ENCODE measurements at places on chromosomes 6 and 20. TPM values are rescaled to one million over a fixed set of nuclear protein-coding genes. Genes with fewer than 3 reads are reported as not detected.

DNA sequence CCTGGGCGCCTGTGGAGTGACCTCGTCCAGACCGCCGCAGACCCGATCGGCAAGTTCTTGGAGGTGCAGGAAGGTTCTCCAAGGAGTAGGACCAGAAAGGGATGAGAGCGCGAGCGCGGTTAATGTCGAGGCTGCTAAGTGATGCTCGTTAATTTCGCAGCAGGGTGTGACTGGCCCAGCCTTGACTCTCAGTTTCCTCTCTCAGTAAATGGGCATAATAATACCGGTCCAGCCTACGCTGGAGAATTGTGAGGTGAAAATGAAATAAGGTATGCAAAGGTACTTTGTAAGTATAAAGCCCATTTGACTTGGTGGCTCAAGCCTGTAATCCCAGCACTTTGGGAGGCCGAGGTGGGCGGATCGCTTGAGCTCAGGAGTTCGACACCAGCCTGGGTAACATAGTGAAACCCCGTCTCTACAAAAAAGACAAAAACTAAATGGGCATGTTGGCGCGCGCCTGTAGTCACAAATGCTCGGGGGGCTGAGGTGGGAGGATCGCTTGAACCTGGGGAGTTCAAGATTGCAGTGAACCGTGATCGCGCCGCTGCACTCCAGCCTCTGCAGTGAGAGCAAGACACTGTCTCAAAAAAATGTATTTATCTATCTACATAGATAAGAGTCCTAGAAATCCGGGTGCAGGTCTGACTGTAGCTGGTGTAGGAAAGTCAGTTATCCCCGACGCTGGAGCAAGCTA, 634 bp upstream of the BTBD9 start:
- DNase-seq = no peak

DNA sequence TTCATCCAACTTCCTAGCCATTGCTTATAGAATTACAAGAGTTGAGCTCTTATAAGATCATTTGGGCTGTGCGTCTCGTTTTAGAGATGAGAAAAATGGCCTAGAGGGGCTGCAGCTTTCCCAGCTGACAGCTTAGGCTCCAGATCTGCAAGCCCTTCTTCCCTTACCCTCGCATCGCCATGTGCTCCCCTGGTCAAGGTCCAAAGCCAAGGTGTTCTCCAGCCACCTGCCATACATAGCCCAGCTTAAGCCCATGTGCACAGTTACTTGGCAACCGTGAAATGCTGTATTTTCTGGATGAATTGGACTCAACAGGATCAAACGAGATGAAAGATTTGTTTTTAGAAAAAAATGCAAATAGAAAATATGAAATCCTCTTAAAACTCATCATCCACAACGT, 7.9 kb downstream of the MAP3K4 start:
- DNase-seq = no peak

Gene SLC22A2
- total RNA-seq = not detected

GRCh38 chr20:61830241-61830930, 235.3 kb downstream of the TAF4 start:
- DNase-seq = no peak

GRCh38 chr6:56388415-56388755, 141.0 kb upstream of the COL21A1 start:
- DNase-seq = no peak

- no peak for DNase-seq
These were observed 573.0 kb downstream of the CD109 start for GRCh38 chr6:74268815-74269599.

- DNase-seq = peak; percentile 10
These were observed 36.3 kb upstream of the PCMTD2 start for GRCh38 chr20:64219202-64219601.

- no peak for DNase-seq
These were observed 5.9 kb downstream of the TBX18 start for GRCh38 chr6:84758486-84758885.

DNA sequence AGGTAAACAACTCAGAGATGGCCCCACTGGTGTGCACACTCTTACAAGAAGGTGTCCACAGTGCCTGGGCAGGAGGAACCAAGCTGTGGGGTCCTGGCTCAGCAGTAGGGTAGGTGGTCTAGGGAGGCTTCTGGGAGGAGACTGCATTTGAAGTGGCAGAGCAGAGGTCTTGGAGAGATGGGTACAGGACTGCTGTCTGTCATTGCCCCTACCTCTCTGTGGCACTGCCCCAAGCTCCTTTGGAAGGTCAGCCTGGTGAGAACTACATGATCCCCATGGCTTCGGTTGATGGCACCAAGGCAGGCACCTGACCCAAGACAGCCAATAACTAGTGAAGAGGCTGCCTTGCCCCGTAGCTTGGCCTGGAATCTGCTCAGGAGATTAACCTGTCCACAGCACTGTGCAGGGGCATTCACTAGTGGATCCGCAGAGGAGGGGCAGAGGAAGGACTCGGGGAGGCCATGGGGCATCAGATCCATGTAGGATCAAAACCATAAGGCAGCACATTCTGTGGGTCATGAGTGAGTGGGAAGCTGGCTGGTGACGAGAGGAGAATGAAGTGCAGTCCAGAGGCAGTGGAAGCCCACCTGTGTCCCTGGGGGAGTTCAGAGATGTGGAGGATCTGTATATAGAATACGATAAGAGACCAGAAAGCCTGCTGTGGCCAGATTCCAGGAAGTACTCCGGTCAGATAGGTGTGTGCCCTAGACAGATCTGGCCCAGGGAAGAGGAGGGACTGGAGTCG, 162.0 kb downstream of the GRM4 start:
- no peak for DNase-seq

Gene FHL5
- total RNA-seq = not detected

DNA sequence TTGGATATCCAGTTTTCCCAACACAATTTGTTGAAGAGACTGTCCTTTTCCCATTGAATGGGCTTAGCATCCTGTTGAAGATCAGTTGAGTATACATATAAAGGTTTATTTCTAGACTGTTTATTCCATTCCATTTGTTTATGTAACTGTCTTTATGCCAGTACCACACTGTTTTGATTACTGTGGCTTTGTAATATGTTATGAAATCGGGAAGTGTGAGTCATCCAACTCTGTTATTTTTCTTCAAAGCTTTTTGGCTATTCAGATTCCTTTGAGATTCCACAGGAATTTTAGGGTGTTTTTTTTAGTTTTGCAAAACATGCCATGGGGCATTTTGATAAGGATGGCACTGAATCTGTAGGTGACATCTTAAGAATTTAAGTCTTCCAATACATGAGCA, 188.3 kb downstream of the BMP7 start:
- DNase-seq = no peak
